Bone marrow (tissue), 2 donors: ENCODE measurements at places on chromosomes 6 and 20.

DNA sequence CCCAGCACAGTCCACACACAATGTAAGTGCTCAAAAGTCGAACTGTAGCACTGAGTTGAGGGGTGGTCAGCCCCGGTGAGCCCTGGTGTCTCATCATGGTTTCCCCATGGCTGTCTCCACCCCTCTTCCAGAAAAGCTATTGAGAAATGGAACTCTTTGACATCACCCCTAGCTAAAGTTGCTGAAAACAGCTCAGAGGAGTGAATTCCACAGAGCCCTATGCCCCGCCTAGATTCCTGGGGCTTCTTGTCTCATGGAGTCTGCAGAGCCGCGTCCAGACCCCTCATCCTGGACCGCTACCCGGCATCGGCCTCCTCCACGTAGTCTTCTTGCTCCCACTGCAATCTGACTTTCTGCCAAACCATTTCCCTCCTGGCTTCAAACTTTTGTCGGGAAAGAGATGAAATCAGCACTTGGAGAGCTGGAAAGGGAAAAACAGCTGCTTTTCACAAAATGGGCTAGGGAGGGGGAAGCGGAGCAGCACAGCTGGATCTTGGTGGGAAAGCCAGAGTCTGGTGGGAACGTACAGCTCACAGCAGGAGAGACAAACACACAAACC is 132.2 kb downstream of the SNX5 start:
- DNase-seq, result no peak

GRCh38 chr6:111685526-111685925 is 79.8 kb upstream of the TRAF3IP2 start:
- DNase-seq, result peak; percentile 3

DNA sequence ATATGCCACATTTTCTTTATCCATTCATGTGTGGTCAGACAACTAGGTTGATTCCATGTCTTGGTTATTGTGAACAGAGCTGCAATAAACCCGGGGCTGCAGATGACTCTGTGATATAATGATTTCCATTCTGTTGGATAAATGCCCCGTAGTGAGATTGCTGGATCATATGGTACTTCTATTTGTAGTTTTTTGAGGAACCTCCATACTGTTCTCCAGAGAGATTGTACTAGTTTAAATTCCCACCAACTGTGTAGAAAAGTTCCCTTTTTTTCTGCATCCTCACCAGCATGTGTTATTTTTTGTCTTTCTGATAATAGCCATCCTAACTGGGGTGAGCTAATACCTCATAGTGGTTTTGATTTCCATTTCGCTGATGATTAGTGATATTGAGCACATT is 62.2 kb upstream of the MAP3K4 start:
- no peak for DNase-seq

DNA sequence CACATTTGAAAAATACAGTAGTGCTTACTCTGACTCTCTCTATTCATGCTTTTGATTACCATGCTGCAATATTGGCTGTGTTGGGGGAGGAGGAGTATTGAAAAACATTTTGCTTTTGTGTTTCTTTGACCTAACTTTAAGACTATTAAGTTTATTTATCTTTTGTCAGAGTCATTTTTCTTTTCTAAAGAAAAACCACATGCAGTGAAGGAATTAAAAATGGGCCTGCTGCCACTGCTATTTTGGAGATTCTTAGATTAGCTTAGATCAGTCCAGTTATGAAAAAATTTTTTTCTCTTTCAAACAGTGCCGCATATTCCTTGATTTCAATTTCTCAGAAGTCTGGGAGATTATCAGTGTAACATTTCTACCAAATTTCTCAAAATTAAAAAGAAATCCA is 36.1 kb downstream of the BCKDHB start:
- DNase-seq, result no peak

DNA sequence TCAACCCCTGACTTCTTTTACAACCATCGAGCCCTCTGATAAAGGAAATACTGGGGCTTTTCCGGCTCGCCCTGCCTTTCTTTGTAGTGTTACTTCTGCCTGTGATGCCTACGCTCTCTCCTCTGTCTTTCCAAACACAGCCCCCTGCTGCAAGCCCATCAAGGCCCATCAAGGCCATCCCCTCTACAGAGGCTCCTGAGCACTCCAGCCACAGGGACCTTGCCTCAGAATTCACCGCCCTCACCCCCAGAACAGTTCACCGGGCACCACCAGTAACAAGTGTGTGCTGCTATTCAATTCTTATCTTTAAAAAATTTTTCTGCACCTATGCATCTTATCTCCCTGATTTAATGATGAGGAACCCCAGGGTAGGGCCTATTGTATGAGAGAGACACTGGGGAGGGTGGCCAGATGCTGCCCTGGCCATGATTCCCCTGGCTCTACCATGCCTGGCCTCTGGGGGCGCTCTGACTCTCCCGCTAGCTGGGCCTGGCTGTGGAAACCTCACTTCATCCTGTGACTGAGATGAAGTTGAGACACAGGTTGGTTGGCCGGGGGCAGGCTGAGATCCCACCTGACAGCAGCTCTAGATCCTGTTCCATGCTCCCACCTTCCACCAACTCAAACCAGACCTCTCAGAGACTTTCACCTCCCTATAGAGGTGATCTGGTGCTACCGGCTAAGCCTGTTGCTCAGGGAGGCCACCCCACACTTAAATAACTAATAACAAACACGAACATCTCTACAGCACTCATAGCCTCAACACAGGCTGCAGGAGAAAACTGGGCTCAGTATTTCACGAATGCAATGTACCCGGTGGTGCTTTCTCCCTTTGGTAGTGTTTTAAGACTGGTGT is 19.2 kb upstream of the GLP1R start:
- DNase-seq, result no peak

DNA sequence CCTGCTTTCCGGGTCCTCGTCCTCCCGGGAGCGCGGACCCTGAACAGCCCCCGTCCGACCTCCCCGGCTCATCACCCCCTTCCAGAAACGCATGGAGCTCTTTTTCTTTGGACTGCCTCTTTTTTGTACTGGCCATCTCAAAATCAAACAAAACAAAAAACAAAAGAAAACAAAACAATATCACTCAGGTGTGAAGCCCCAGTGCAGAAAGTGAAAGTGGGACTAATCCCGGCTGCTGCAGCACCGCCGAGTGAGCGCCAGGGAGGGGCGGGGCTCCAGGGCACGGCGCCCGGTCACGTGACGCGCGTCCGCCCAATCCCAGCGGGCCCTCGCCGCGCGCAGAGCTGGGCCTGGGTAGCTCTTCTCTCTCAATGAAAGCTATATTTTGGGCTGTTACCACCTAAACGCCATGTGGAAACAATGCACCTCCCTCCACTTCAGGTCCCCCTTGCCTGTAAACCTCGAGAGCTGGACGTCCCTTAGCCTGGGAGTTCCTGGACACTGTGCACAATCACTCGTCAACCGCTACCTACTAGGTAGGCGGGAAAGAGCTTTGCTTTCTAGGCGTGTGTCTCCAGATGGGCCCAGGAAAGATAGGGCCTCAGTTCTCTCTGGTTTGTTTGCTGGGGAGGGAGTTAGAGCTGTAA is 93.7 kb upstream of the PRDM1 start:
- peak; percentile 80 for DNase-seq

GRCh38 chr6:156870924-156871539 is 93.9 kb downstream of the ARID1B start:
- no peak for DNase-seq

DNA sequence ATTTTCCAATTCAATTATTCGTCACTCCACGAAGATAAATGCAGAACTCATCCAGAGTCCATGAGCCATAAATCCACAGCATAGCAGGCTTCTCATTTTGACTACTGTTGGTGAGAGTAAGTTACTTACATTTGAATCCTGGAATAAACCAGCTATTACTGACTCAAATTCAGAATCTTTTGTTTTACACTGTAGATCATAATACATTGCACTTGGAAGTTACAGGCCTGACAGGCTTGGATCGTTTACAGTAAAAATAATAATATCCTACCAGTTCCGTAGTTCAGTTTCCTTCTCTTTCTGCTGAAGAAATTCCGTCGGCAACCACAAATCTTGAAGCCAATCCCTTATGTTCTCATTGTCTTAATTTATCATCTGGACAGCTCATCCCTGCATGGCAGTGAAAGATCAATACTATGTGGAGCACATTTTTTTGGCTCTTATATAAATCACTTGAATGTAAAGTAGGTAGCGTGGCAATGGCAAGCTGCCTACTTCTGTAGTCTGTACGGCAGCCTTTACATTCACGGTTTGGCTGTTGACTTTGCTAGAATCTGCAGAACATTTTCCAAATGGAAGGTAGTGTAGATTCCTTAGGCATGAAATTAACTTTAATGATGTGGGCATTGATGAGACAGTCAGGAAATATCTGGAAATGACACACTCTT is 142.9 kb downstream of the WDR27 start:
- no peak for DNase-seq

- no peak for DNase-seq
Measured at GRCh38 chr20:51811514-51812128, 9.3 kb upstream of the SALL4 start.
